ENCODE measurements at places on chromosomes 4 and X.

DNA sequence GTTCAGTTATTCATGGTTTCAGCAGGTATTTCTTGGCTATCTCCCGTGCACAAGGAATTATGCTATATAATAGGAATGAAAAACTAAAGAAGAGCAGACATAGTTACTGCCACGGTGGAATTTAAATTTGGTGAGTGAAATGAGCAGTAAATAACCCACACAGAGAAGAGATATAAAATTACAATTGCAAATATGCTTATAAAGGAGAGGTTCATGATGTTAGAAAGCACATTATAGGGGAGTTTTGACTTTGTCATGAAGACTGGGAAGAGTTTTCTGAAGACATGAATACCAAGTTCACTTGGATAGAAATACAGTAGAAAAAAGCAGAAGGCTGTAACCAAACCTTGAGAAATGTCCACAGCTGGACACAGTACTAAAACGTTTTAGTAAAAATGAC is 712.0 kb upstream of the AADAT start:
- no peak for DNase-seq

- no peak for DNase-seq
Observed at GRCh38 chr4:187744911-187745310, 250.7 kb upstream of the ZFP42 start.

GRCh38 chr4:21374641-21375368 is 573.8 kb downstream of the KCNIP4 start:
- no peak for DNase-seq

GRCh38 chrX:1852082-1852481 is 237.2 kb downstream of the ASMT start:
- no peak for DNase-seq

DNA sequence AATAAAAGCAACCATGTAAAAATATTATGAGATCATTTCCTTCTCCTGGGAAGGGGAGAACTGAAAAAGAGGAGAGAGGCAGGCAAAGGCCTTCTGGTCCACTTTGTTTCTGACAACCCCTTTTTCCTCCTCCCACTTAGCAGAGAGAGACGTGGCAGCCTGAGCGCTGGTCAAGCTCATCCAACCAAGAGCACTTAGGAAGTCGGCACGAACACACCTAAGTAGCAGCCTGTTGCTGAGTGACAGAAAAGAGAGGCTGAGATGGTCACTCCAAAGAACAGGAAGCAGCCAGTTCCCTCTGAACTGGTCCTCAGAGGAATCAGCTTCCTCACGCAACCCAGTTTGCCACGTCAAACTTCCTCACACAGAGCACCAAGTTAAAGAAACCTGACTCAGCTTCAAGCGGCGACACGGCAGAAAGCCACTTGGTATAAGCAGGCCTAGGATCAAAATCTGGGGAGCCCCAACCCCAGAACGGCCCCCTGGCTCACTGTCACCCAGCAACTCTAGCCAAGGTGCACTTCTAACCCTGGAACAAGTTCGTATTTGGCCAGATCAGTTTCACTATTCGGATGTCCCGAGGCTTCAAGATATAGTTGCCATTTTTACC is 861 bp downstream of the SEC24D start:
- DNase-seq = peak; percentile 52

DNA sequence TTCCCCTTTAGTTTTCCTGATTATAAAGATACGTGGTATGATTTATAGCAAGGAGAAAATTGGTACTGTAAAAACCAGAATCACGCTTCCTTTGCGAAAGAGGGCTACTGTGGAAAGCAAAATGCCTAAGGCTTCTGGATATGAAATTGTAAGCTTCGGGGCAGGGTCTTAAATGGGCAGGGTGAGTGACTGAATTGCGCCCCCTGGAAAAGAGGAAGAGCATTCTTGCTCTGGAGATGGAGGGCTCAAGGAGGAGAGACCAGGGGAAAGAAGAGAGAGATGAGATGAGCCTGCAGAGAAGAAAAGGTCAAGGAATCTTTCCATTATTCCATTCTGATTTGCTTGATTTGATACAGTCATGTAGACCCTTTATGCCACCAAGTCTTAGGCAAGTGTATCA is 13.1 kb upstream of the ETNPPL start:
- DNase-seq = no peak

GRCh38 chr4:87053176-87053658 is 118.4 kb downstream of the AFF1 start:
- DNase-seq = no peak

DNA sequence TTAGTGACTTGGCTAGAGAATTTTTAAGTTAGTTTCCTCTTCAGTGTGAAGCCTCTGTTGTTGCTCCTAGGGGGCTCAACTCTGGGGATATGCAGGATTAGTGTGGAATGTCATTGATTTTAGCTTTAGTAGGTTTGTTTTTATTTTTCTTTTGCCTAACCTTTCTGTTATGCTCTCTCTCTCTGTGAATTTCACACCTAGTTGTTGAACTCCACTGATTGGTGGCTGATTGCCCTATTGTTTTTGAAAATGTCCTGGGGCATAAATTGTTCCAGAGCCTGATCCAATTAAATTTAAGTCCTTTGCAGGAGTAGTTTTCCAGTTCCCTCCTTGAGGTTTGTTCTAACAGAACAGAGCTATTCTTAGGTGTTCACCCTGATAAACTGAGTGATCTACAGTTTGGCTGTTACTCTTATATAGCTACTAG is 393.3 kb upstream of the CTSO start:
- no peak for DNase-seq

- no peak for DNase-seq
Observed at GRCh38 chr4:100841911-100842310, 324.1 kb upstream of the EMCN start.

DNA sequence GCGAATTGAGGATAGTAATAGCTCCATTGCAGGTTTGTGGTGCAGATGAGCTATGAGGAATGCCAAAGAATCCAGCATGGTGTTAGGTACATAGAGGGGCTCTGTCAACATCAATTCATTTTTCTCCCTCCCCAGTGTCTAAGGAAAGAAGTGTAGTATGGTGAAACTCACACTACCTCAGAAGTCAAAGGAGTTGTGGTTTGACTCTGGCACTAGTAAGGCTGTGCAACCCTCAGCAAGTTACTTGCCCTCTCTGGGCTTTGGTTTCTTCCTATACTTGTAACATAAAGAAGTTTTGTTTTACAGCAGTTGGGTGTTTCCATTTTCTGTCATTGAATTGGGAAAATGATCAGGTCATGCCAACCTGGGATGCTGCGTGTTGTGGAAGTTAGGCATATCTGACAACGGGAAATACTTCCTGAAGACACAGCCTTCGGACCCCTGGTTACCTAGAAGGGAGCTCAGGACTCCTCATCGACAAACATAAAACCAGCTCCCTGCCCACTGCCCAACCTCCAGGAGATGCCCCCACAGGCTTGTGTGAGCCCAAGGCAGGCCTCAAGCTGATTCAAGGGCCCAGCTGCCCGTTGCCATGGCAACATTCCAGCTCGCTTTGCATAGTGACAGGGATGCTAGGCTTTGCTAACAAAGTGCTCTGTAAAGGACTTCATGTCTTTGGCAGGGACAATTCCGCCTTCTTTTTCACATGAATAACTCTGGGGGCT is 71.4 kb downstream of the RTL5 start:
- DNase-seq = peak; percentile 68

DNA sequence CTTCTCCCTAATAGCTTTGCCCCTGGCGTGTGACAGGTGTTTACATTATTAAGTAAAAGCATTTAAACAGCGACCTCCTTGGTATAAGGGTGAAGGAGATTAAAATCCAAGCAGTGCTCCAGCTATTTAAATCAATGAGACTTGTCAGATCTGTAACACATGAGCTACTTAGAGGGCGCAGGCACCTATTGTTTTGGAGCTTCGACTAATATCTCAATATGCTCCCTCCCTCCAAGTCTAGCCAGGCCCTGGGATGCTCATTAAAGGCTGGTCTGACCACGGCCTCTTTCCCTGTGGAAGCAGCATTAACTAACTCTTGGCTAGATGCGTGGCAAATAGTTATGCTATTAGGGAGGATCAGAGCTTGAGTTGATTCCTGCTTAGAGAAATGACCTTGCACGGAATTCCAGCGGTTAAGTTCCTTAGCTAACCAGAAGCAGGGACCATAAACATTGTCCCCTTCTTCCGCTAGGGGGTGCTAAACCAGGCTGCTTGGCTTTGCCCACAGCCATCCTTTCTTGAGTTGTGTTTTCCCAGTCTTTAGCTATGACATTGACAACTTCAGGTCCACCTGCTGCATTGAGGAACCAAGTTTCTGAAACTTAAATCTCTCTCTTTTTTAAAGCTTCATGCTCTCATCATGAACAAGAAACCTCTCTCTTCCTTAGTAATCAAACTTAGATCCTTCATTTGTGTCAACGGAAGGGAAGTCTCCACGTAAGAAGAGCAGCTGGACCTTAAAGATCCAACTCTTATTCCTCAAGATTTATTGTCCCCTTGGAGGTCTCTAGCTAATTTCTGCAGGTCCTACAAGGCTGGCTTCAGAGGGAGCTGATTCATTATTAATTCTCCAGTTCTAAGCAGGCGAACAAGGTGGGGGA is 80.7 kb upstream of the IGFBP7 start:
- DNase-seq = peak; percentile 49

GRCh38 chr4:72827968-72828367 is 241.5 kb downstream of the COX18 start:
- no peak for DNase-seq
